ENCODE measurements at places on chromosomes 5 and 9.

GRCh38 chr9:83670381-83670780 lies 37.4 kb downstream of the UBQLN1 start:
- DNase-seq = no peak

DNA sequence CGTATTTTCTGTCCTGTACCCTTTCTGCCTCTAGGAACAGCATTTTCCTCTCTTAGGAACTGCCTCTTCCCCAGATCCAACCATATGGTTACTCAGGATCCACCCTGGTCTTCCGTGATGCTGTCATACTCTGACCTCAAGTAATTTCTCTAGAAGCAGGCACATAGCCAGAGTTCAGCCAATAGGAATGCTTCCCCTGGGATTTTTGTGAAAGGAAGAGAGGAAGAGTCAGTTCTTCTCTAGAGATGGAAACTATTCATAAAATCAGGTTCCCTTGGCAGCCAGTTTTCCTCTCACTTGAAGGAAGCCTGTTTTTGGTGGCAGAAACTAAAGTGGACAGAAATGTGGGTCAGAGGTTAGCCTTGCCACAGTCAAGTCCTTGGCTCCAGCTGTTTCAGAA lies 400.1 kb upstream of the PCSK5 start:
- DNase-seq = no peak

DNA sequence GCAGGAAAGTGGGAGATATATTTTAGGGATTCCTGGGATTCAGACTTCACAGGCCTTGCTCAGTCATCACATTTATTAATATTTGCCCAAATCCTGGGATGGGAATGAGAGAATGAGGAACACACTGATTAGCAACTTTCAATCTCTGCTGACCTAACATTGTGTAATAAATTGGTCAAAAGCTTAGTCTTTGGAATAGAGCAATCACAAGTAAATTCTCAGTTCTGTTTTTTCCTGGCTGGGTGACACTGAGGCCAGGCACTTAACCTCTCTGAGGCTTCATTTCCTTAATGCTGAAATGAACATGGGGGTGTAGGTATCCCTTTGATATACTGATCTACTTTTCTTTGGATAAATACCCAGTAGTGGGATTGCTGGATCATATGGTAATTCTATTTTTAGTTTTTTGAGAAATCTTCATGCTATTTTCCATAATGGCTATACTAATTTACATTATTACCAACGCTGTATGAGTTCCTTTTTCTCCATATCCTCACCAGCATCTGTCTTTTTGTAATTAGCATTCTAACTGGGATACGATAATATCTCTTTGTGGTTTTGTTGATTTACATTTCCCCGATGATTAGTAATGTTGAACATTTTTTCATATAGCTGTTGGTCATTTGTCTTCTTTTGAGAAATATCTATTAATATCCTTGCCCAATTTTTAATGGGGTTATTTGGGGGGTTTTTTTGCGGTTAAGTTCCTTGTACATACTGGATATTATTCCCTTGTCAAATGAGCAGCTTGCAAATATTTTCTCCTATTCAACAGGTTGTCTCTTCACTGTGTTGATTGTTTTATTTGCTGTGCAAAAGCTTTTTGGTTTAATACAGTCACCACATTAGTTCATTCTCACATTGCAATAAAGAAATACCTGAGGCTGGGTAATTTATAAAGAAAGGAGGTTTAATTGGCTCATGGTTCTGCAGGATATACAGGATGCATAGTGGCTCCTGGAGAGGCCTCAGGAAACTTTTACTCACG lies 36.8 kb upstream of the NIPBL start:
- DNase-seq = no peak

GRCh38 chr5:68369023-68369359 lies 153.4 kb downstream of the PIK3R1 start:
- DNase-seq = no peak

GRCh38 chr5:90184764-90185163 lies 224.8 kb downstream of the CETN3 start:
- DNase-seq = peak; percentile 5

- DNase-seq = no peak
Observed at GRCh38 chr9:87554976-87555375, 57.3 kb downstream of the DAPK1 start.

DNA sequence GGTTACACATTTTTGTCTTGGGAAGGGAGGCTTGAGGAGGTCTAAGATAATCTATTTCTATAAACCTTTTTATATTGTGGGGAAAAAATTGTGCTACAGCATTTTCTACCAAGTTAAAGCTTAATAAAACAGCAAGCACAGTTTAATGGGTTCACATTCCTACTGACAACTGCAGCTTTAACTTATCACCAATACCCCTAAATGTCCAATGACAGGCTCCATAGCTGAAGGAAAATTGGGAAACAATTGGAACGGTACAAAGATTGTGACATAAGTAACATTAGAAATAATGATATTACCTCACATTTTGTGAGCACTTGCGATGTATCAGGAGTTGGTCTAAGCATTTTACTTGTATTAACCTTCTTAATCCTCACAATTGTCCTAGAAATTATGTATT lies 79.5 kb upstream of the HAPLN1 start:
- DNase-seq = no peak

DNA sequence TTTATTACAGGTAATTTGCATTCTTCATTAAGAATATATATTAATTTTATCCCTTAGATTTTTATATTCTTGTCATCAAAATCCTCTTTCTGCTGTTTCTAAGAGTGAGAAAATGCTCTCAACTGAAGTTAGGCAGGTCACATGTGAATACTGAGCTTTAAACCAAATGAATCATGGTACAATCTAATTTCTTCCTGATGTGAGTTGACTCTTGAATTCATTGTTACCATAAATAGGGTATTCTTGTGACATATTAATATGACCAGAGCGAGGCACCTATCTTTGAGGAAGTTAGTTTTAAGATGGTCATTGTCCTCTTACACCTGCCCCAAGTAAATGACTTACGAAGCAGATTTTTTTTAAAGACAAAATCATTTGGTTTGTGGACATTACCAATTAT lies 17.4 kb downstream of the C9orf85 start:
- no peak for DNase-seq

DNA sequence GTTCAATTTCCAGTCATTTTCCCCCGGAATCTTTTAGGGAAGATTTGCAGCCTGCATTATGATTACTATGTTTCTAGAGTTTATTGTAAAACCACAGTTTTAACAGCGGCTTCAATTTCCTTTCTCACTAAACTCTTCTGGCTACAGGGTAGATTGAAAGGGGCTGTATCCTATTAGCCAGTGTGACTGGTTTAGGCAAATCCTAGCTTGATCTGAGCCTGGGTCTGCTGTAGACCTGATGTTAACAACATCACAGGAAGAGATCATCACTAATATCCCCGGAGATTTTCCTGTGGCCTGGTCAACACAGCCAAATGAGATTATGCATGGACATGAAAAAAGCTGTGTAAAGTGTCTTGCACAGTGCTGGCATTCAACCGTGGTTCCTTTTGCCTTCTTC lies 33.4 kb downstream of the STOM start:
- DNase-seq = peak; percentile 89

GRCh38 chr5:111425205-111425604 lies 87.1 kb downstream of the STARD4 start:
- no peak for DNase-seq

- no peak for DNase-seq
Observed at GRCh38 chr9:18333157-18333556, 140.8 kb upstream of the ADAMTSL1 start.

DNA sequence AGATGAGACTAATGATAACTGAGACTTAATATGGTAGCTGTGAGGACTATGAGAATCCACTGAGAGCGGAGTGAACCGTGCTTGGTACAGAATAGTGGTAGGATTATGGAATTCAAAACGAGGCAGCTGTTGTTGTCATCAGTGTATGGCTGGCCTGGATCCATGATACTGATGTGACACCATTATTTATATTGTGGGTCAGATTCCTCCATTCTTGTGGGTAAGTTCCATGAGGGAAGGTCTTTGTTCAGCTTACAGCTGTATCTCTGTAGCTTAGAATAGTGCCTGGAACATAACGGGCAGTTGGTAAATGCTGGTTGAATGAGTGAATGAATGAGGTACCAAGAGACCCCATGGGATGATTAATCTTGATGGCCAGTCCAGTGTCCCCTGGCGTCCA lies 61.8 kb downstream of the ACER2 start:
- DNase-seq = no peak

GRCh38 chr9:108168236-108168850 lies 678.8 kb upstream of the KLF4 start:
- peak; percentile 25 for DNase-seq

- peak; percentile 51 for DNase-seq
Observed at GRCh38 chr9:69276775-69277174, 48.2 kb upstream of the ENTREP1 start.
